Activated CD4-positive, alpha-beta T cell treated with anti-CD3 and anti-CD28 coated beads, Interleukin-2, amount 50 U/mL, for 4 hours (primary cell): ENCODE measurements at places on chromosomes 2 and 18.

DNA sequence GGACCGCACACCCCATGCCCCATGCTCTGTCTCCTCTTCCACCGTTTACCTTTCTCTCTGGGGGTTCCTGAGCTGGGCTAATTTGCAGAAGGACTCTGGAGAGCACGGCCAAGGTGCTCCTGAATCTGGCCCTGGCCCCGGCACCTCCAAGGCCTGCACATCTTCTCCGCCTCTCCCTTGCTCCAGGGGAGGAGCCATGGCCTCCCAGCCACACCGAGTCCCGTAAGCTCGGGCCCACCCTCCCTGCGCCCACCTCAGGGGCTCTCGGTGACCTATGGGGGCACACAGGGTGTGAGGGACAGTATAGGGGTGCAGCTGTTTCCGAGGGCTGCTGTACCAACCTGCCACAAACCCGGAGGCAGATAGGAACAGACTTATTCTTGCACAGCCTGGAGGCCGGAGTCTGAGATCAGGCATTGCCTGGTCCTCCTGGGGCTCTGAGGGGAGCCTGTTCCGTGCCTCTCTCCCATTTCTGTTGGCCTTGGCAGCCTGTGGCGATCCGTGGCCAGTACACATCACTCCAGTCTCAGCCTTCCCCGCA is 127.3 kb upstream of the GPC1 start:
- DNase-seq, result no peak

GRCh38 chr2:33516456-33516995 is 40.1 kb downstream of the RASGRP3 start:
- DNase-seq, result no peak

DNA sequence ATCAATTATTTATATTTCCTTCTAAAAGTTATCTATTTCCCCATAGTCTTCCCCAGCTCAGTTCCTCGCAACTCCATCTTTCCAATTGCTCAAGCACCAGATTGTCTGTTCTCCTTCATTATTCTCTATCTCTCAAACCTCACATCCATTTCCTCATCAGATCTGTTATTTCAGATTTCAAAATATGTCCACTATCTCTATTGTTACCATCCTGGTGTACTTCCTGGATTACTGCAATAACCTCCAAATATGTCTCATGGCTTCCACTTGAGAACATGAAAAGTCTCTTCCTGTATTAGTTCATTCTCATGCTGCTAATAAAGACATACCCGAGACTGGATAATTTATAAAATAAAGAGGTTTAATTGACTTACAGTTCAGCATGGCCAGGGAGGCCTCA is 641.7 kb upstream of the ZEB2 start:
- no peak for DNase-seq

GRCh38 chr18:5995626-5996025 is 100.3 kb upstream of the TMEM200C start:
- no peak for DNase-seq

DNA sequence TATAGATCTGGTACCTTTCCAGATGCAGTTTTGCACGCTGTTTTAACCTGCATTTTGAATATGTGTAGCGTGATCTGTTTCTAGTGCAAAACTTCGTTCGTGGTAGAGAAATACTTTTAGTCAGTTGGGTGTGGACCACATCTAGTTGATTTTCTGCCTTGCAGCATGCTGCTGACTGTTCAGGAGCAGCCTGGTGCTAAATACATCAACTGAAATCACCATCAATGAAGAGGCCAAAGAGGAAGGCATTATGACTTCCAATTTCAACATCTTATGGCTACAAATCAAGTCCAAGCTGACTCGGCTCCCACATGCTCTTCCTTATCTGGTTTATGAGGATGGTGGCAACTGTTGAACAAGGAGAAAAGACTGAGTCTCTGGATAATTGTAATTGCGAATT is 298.5 kb downstream of the ZNF521 start:
- no peak for DNase-seq

- DNase-seq, result no peak
Measured at GRCh38 chr2:32485399-32485798, 128.6 kb downstream of the BIRC6 start.

- no peak for DNase-seq
Measured at GRCh38 chr2:11687736-11688135, 17.7 kb upstream of the NTSR2 start.

DNA sequence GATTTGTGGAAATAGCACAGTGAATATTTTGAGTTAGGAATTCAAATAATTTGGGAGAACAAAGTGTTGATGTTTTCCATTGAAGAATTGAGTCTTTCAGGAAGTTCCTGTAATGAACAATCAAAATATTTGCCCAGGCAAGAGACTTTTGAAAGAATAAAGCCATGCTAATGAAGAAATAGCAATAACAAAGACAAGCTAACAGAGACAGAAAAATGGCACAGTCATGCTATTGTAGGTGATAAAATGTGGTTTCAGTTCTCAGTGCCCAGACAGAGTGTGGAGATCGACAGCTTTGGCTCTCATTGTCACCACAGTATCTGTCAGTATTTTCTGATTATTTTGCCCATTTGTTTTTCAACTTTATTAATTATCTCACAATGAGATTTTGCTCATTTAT is 490.8 kb upstream of the PIK3C3 start:
- DNase-seq, result no peak

- DNase-seq, result no peak
Measured at GRCh38 chr2:235300368-235301201, 193.3 kb upstream of the AGAP1 start.

GRCh38 chr2:78896536-78896935 is 129.0 kb upstream of the REG3G start:
- DNase-seq, result no peak

GRCh38 chr18:29002747-29003146 is 825.8 kb upstream of the CDH2 start:
- DNase-seq, result no peak

DNA sequence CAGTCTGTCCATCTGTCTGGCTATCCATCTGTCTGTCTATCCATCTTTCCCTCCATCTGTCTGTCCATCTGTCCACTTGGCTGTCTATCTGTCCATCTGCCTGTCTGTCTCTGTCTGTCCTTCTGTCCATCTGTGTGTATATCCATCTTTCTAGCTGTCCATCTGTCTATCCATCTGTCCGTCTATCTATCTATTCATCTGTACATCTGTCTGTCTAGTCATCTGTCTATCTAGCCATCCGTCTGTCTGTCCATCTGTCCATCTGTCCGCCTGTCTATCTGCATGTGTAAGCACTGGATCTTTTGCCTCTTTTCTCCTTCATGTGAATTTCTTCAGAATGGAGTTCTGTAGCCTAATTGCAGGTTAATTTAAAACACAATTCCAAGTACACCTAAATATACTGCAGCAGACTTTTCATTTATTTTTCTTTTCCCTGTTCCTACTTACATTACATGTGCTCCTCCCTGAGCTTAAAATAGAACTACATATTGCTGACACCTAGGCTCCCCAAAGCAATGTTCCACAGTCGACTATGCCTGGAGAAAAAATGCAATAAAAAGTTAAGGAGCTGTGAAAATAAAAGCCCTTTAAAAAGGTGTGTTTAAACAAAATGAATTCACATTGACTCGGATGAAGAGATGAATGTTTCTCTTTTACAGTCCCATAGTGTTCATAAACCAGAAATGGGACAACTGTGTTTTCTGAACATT is 37.4 kb upstream of the TXNDC2 start:
- DNase-seq, result no peak

DNA sequence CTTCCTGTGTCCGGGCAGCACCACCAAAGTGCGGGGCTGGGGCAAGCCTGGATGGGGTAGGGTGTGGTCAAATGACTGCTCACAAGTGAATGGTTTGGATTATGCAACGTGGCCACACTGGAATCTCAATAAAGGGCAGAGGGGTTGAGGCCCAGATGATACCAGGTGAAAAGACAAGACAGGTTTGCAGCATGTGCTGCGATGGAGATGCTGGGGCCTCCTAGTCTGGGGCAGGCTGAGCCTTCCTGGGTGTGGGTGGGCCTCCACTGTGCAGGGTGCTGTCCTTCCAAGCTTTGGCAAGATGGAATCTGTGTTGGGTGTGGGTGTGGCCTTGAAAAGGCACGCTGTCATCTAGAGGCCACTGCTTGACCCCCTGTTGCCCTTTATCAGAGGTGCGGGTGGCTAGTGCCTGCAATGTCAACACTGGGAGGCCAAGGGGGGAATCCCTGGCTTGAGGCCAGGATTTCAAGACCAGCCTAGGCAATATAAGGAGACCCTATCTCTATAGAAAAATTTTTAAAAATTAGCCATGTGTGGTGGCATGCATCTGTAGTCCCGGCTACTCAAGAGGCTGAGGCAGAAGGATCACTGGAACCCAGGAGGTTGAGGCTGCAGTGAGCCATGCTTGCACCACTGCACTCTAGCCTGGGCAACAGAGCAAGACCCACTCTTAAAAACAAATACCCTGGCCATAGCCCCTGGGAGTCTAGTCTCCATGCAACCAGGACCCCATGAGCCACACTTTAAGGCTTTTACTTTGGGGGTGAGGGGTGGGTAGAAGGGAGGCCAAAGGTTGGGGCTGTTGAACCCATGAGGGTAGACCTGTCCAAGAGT is 13.8 kb downstream of the RRM2 start:
- DNase-seq, result no peak
